ENCODE measurements at places on chromosomes 11 and 22.

DNA sequence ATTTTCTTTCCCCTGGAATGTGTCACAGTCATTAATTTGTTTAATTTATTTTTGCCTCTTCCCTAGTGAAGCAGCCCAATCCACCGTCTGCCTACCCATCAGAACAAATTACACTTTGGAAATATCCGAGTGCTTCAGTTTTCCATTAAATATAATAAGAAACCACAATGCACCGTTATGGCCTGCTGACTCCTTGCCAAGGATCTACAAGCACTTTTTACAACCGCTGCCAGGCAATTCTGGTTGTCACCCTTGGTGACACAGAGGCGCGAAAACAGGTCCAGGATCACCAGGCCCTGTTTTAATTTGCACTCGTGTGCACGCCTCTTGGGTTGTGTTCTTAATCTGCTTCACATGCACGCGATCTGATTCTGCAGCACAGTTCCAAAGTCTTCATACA, 43.9 kb downstream of the KIRREL3 start:
- no peak for DNase-seq

DNA sequence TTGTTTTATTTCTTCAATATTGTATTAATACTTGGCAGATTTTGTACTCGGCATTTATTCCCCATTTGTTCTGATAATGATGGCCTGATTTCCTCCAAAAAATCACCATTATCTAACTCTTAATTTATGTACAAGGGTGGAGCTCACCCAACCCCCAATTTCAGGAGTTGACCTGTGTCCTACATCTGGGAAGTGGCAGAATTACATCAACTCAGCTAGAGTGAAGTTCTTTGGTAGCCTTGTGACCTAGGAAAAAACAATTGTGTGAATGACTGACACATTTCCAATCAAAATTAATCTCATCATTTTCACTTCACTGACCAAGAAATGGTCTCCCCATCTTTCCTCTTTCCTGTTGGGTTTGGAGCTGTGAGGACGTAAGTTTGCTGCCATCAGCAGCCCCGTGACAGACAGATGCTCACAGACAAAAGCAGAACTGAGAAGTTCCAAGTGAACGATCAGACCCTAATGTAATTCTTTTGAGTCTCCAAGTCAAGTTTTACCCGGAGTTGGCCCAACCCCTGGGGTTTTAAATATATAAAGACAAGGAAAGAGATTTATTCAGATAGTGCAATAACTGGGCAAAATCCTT, 16.6 kb upstream of the MS4A6E start:
- no peak for DNase-seq

DNA sequence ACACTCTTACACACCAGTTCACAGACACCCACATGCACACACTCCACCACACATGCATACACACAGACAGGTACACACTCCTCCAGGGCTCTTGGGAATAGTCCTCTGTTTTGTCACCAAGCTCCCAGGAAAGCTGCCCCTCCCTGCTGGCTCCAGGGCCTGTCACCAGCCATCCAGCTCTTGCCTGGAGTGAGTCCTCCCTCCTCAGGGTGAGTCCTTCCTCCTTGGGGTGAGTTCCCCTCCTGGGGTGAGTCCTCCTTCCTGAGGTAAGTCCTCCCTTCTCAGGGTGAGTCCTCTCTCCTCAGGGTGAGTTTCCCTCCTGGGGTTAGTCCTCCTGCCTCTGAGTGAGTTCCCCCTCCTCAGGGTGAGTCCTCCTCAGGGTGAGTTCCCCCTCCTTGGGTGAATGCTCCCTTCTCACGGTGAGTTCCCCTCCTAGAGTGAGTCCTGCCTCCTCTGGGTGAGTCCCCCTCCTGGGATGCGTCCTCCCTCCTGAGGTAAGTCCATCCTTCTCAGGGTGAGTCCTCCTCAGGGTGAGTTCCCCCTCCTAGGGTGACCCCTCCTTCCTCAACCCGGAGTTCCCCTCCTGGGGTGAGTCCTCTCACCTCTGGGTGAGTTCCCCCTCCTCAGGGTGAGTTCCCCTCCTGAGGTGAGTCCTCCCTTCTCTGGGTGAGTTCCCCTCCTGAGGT, 100.6 kb upstream of the FGF3 start:
- DNase-seq = no peak

DNA sequence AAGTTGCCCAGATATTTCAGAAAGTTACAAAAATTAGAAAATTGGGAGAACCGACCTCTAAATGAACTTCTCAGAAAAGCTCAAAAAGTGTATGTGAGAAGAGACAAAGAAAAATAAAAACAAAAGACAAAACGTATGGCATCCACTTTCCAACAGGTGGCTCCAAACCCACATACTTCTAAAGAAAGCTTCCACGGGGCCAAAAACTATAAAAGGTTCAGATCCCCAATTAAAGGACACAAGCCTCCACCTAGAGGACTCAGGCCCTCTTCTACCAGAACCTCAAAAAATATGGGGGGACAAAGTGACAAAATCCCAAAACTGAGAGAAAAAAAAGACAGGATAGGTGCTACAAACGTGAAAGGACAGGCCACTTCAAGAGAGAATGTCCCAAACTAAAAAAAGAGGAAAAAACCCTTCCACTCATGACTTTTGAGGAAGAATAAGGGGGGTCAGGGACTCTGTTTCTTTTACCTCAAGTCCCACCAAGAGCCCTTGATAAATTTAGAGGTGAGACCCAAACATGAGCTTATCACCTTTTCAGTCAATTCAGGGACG, 8.8 kb downstream of the SCGB2A1 start:
- no peak for DNase-seq
